MCF 10A (cell line): ENCODE measurements at places on chromosomes 5 and 9.

DNA sequence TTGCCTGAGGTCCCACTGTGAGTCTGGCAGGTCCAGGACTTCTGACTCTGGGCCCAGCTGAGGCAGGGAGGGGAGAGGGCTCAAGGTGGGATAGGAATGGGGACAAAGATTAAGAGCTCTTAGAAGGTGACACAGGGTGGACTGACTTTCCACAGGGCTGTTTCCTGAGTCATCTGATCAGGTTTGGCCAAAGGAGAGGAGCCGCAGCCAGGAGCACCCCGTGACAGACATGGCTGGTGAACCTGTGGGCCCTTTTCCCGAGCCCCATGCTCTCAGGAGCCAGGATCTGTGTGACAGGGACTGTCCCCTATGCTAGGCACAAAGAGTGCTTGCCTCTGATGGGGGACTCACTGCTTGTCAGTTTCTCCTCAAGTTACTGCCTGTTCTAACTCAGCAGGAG lies 37.8 kb downstream of the COL27A1 start:
- no peak overlapping the region for H3K27ac ChIP-seq
- peaks cover 4% of the 10 kb centered on the region for H3K36me3 ChIP-seq
- peaks cover 22% of the 10 kb centered on the region for H3K27me3 ChIP-seq
- no peak overlapping the region for H3K4me3 ChIP-seq

- DNase-seq, result no peak
- no peaks in the 10 kb centered on the region for H3K36me3 ChIP-seq
- peaks cover 18% of the 10 kb centered on the region for H3K27me3 ChIP-seq
- no peak overlapping the region for H3K27ac ChIP-seq
Observed at GRCh38 chr5:163407034-163407655, 30.2 kb upstream of the CCNG1 start.

- peak; percentile 37 for DNase-seq
- H3K36me3 ChIP-seq, result peaks cover 41% of the 10 kb centered on the region
- H3K27ac ChIP-seq, result peak overlapping the region; percentile 84
- H3K27me3 ChIP-seq, result no peaks in the 10 kb centered on the region
- H3K4me3 ChIP-seq, result peak overlapping the region; percentile 38
Observed at GRCh38 chr9:112248722-112249121, 73.6 kb upstream of the SUSD1 start.

DNA sequence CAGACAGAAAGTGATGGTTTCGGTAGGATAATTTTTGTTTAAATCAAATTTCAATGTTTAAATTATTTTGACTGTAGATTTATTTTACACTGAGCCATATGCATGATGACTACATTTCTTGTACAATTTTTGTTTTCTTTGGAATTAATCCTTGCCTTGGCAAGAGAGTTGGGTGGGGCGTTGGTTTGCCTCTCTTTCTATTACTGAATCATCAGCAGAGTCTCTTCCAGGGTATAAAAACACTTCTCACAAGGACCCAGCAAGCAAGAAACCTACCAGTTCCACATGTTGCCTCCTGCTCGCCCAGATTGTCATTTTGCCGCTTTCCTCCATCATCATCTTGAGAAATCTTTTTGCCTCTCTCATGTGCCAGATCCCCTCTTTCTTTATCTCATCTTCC lies 455.0 kb upstream of the DMAC1 start:
- H3K4me1 ChIP-seq, result peaks cover 16% of the 10 kb centered on the region
- H3K36me3 ChIP-seq, result no peaks in the 10 kb centered on the region
- H3K4me3 ChIP-seq, result no peak overlapping the region
- H3K27ac ChIP-seq, result no peak overlapping the region
- DNase-seq, result peak; percentile 58
- H3K27me3 ChIP-seq, result no peaks in the 10 kb centered on the region

DNA sequence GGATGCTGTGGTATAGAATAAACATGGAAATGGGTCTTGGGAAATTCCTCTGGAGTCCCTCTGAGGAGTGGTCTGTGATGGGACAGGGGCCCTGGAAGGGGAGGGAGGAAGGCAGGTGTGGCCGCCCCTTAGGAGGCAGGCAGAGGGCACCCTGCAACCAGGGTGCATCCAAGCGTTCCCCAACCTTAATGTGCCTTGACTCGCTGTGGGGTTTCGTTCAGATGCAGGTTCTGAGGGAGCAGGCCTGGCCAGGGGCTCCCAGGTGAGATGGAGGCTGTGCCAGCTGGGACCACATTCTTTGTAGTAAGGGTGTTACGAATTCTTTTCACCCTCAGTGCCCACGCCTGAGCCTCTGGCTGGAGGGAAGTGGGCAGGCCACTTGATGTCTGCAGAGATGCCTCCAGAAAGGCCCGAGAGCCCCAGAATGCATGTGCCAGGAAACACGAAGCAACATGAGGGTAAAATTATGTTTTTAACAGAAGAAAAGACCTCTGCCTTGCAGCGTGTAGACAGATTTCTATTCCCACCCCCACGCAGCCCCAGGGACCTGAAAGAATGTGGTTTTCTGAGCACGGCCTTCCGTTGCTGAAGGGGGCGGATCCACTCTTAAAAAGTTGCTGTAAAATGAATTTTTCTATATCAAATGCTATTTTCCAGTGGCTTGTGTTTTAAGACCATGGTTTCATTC lies 150.4 kb upstream of the IER5L start:
- DNase-seq, result no peak
- no peak overlapping the region for H3K4me3 ChIP-seq
- no peaks in the 10 kb centered on the region for H3K27me3 ChIP-seq
- H3K36me3 ChIP-seq, result no peaks in the 10 kb centered on the region
- peaks cover 1% of the 10 kb centered on the region for H3K4me1 ChIP-seq
- peak overlapping the region; percentile 31 for H3K27ac ChIP-seq

DNA sequence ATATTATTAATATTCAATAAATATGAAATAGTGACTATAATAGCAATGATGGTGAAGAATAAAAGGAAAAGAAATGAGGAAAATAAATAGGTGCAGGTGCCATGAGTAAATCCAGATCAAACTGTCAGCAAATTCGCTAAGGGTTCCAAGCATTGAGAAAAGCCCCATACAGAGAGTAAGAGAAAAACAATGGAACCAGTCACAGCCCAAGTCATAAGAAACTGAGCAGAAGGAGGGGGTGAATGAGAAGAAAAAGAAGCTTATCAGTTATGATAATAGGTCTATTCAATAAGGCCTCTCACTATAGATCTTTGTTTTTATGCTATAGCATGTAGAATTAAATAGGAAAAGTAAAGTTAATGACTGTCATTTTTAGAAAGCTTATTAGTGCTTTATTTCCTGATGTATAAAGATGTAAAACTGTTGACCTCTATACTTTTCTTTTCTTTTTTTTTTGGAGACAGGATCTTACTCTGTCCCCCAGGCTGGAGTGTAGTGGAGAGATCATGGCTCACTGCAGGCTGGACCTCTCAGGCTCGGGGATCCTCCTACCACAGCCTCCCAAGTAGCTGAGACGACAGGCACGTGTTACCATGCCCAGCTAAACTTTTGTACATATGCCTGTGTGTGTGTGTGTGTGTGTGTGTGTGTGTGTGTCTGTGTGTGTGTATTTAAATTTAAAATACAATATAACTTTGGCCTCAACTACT lies 72.4 kb downstream of the FYB1 start:
- no peaks in the 10 kb centered on the region for H3K4me1 ChIP-seq
- no peak for DNase-seq
- no peaks in the 10 kb centered on the region for H3K27me3 ChIP-seq
- H3K36me3 ChIP-seq, result no peaks in the 10 kb centered on the region
- no peak overlapping the region for H3K27ac ChIP-seq

GRCh38 chr9:130846487-130847305 lies 11.6 kb downstream of the ABL1 start:
- peak; percentile 84 for DNase-seq
- H3K36me3 ChIP-seq, result peaks cover 30% of the 10 kb centered on the region
- H3K27me3 ChIP-seq, result no peaks in the 10 kb centered on the region
- peak overlapping the region; percentile 90 for H3K27ac ChIP-seq
- H3K4me3 ChIP-seq, result peak overlapping the region; percentile 59

DNA sequence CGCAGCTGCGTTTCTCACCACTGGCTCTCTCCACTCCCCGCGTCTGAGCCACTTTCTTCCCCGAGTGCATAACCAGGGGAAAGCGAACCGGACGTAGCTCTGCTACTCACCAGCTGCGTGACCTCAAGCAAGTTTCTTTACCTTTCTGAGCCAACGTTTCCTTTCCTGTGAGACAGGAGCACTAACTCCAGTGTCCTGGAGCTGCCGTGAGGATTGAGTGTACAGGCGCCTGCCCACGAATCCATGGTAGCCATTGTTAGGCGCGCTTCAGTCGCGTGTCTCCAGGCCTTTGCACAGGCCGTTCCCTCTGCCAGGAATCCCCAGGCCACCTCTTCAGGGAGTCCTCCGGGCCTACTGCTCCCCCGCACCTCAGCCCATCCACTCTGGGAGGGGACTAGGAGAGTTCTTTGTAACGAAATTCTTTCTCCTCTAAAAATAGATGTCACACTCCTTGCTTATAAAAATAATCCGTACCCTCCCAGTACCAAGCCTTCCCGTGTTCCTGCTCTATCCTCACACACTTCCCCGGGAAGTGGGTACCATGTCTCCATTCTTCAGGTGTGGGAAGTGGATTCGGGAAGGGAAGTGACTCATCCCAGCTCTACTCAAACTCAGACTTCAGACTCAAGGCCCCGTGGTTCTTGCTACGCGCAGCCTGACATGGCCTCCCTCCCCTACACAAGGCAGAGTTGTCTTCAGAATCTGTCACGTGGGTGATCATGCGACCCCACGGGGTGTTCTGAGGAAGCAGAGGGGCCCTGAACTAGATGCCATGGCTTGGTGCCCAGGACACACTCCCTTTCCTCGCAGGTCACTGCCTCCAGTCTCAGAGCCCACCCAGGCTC lies 16.1 kb upstream of the CRB2 start:
- no peaks in the 10 kb centered on the region for H3K36me3 ChIP-seq
- H3K27me3 ChIP-seq, result no peaks in the 10 kb centered on the region
- no peak overlapping the region for H3K4me3 ChIP-seq
- no peak overlapping the region for H3K27ac ChIP-seq

DNA sequence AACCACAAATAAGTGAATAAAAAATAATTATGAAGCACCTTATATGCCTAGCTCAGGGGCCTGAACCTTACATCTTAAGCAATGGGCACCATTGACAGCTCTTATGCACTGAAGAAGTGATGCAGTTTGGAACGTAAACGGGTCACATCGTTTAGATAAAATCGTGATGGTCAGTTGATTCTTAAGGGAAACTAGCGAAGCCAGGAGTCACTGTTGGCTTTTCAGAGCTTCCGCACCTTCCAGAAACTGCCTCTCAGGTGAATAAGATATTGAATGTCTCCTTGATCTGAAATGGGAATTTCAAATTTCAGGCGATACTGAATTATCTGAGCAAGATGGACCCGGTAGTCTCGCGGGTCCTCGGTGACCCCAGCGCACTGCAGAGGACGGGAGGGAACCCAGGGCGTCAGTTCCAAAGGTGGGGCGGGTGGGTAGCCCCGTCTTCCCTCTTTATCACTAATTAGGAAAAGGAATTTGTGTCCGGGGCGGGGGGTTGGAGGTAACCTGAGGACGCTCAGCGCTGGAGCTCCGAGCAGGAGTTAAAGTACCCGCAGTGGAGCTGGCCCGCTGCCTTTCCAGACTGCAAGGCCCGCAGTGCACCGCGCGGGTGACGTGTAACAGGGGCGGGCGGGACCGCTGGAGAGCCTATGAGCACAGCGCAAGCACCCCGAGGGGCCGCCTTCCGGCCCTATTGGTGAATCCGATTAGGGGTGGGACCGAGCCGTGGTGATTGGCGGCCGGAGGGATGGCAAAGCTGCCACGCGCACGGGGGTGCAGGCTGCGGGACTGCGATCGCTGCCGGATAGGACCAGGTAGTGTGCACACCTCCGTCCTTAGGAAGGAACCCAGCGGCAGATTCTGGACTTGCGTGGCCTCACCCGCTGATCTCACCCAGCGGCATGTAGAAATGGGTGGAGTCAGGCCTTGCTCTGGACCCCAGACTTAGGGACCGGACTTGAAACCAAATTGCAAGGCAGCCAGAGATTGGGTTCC lies 19.7 kb upstream of the GARNL3 start:
- DNase-seq, result peak; percentile 96
- no peaks in the 10 kb centered on the region for H3K27me3 ChIP-seq
- H3K4me3 ChIP-seq, result peak overlapping the region; percentile 95
- H3K4me1 ChIP-seq, result peaks cover 4% of the 10 kb centered on the region
- no peaks in the 10 kb centered on the region for H3K36me3 ChIP-seq
- peak overlapping the region; percentile 94 for H3K27ac ChIP-seq

- no peaks in the 10 kb centered on the region for H3K4me1 ChIP-seq
- no peak overlapping the region for H3K27ac ChIP-seq
- no peaks in the 10 kb centered on the region for H3K36me3 ChIP-seq
- no peak overlapping the region for H3K4me3 ChIP-seq
Observed at GRCh38 chr9:13823026-13823425, 490.9 kb downstream of the NFIB start.

GRCh38 chr9:131502781-131503625 lies at the start of gene POMT1:
Gene POMT1 (plus strand): TSS chr9:131502918. CDS start chr9:131504219, 1,301 bp downstream.
- peak within 1 kb of the TSS; percentile 86 for H3K4me3 ChIP-seq
- H3K27me3 ChIP-seq, result no peaks in the 10 kb centered on the region
- peak; percentile 87 for DNase-seq
- peaks cover 46% of the 10 kb centered on the region for H3K36me3 ChIP-seq
- peak within 1 kb of the TSS; percentile 84 for H3K27ac ChIP-seq

GRCh38 chr9:126117631-126118030 lies 209.0 kb upstream of the MVB12B start:
- H3K27me3 ChIP-seq, result peaks cover 73% of the 10 kb centered on the region
- no peaks in the 10 kb centered on the region for H3K4me1 ChIP-seq
- H3K4me3 ChIP-seq, result no peak overlapping the region
- H3K27ac ChIP-seq, result no peak overlapping the region

GRCh38 chr5:20030125-20030524 lies 42.1 kb upstream of the CDH18 start:
- no peaks in the 10 kb centered on the region for H3K4me1 ChIP-seq
- peaks cover 6% of the 10 kb centered on the region for H3K36me3 ChIP-seq
- no peaks in the 10 kb centered on the region for H3K27me3 ChIP-seq
- DNase-seq, result no peak
- H3K27ac ChIP-seq, result no peak overlapping the region

GRCh38 chr5:945691-946551 lies 53.2 kb downstream of the TRIP13 start:
- peaks cover 69% of the 10 kb centered on the region for H3K27me3 ChIP-seq
- no peak for DNase-seq
- H3K4me3 ChIP-seq, result no peak overlapping the region
- no peaks in the 10 kb centered on the region for H3K36me3 ChIP-seq
- H3K27ac ChIP-seq, result no peak overlapping the region

DNA sequence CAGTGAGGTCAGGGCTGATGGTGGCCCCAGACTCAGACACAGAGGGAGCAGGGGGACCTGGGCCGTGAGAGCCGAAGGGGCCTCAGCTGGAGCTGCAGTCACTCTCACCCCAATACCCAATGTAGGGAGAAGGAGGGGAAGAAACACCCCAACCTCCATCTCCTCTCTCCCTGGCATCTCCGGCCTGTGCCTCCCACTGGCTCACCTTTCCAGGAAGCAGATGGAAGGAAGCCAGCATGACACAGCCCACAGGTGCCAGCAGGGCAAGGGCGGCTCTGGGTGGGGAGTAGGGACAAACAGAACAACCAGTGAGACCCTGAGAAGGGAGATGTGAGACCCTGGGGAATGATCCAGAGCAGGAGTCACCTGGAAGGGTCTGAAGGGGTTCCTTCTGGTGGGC lies 3.0 kb upstream of the CRB2 start:
- peak; percentile 31 for DNase-seq
- no peak overlapping the region for H3K27ac ChIP-seq
- no peaks in the 10 kb centered on the region for H3K36me3 ChIP-seq
- peaks cover 51% of the 10 kb centered on the region for H3K27me3 ChIP-seq
- peaks cover 5% of the 10 kb centered on the region for H3K4me1 ChIP-seq
